HAP-1 (cell line): ENCODE measurements at places on chromosomes 2 and 18.

DNA sequence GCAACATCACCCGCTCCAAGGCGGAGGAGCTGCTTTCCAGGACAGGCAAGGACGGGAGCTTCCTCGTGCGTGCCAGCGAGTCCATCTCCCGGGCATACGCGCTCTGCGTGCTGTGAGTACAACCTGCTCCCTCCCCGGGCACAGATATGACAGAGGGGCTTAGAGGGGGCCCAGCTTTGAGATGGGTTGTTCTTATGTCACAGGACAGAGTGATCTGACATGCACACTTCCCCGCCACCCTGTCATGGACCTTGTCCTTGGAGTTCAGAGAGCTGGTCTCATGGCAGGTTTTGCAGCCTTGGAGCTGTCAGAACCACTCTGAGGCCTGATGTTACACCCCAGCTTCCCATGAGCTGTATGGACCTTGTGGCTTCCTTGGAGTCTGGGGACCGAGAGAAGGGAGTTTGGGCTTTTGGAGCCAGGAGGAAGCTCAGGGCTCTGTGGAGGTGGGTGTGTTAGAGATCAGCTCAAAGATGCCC, 398 bp downstream of the INPP5D start:
- DNase-seq = no peak

- no peak for DNase-seq
Observed at GRCh38 chr18:58515175-58515775, 113.6 kb downstream of the ALPK2 start.

DNA sequence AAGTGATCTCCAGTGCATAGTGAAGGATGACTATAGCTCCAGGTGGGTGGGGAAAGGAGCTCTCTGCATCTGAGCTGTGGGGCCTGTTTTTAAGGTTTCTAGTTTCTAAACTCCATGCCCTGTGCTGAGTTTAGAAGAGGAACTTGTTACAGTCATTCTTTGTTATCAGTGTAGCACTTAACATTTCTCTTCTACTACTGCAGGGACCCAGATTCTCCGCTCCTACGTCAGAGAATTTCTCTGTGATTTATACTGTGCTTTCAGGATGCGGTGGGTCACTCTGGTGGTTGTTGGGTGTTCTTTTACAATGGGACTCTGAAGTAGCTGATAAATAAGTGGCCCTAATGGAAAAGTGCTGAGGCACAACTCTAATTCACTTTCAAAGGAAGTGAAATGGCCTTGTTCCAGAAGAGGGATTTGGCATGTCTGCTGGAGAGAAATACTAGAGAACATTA, 122.0 kb downstream of the WDSUB1 start:
- DNase-seq = no peak

DNA sequence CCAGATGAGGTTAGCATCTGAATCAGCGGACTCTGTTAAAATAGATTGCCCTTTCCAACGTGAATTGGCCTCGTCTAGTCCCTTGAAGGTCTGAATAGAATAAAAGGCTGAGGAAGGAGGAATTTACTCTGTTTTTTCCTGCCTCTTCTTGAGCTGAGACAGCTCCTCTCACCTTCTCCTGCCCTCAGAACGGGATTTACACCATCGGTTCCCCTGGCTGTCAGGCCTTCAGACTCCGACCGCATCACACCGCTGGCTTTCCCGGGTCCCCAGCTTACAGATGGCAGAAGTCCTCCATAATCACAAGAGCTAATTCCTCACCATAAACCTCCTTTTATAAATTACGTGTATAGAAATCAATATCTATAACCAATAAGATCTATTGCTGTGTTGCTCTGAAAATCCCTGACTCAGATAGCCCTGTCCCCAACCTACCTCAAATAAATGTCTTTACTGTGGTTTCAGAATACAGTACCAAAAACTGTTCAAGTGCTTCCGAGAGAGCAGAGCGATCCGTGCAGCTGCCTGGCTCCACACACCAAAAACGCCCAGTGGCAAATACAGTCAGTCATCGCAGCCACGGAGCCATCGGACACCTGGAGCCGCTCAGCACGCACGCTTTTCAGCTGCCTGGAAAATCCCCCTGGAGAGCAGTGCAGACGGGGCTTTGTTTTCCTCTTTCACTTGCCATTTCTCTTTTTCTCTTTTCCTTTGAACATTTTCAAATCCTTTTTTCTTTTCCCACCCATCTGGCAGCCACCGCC, 196.9 kb downstream of the NRP2 start:
- DNase-seq = no peak

GRCh38 chr2:45105050-45105582, 95.9 kb upstream of the SIX2 start:
- DNase-seq = no peak

GRCh38 chr2:43328832-43329231, 102.4 kb upstream of the ZFP36L2 start:
- no peak for DNase-seq

- no peak for DNase-seq
Observed at GRCh38 chr2:95266781-95267430, 7.3 kb upstream of the PROM2 start.

DNA sequence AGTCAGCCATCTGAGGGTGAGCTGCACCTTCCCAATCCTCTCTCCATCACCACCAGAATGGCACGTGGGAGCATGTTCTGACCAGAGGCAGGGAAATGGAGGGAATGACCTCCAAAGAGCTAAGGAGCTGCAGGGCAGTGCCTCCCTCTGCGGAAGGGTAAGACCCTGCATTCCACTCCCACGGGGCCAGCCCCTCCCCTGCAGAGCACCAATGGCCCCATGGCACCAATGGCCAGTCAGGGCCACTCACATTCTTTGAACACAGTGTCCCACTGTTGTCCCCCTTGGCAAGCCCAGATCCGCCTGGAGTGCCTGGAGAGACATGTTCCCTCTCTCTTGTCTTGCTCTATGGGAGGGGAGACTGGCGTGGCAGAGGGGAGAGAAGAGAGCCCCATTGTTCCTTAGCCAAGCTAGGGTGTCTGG, 164.4 kb downstream of the TNS1 start:
- no peak for DNase-seq

DNA sequence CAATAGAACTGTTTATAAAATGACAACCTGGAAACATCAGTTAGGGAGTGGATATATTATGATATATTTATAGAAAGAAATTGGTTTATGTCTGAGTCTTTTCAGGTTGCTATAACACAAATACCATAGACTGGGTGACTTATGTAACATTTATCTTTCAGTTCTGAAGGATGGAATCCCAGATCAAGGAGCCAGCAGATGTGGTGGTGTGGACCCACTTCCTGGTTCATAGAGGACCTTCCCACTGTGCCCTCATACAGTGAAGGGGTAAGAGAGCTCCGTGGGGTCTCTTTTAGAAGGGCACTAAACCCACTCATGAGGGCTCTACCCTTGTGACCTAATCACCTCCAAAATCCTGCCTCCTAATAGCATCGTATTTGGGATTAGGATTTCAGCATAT, 86.7 kb downstream of the BCL2 start:
- DNase-seq = no peak

GRCh38 chr18:10453806-10454680, at the start of gene APCDD1:
Gene APCDD1 (plus strand): TSS chr18:10454635. CDS start chr18:10454982, 347 bp downstream.
- DNase-seq = peak; percentile 50

GRCh38 chr2:146496248-146496647, 1348.6 kb upstream of the ACVR2A start:
- DNase-seq = no peak

- no peak for DNase-seq
Observed at GRCh38 chr2:84886791-84887190, 5.9 kb upstream of the TRABD2A start.

DNA sequence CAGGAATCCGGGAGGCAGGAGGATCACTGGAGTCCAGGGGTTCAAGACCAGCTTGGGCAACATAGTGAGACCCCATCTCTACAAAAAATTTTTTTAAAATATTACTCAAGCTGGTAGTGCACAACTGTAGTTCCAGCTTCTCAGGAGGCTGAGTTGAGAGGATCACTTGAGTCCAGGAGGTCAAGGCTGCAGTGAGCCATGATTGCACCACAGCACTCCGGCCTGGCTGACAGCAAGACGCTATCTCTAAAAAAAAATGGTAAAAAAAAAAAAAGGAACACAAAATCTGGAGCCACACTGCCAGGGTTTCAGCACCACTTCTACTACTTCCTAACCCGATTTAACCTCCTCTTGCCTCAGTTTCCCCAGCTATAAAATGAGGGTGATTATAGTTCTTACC, 57.0 kb downstream of the STEAP3 start:
- DNase-seq = no peak

- no peak for DNase-seq
Observed at GRCh38 chr2:47208852-47209606, 53.9 kb upstream of the STPG4 start.

- DNase-seq = no peak
Observed at GRCh38 chr2:120770641-120771040, 35.0 kb downstream of the GLI2 start.

DNA sequence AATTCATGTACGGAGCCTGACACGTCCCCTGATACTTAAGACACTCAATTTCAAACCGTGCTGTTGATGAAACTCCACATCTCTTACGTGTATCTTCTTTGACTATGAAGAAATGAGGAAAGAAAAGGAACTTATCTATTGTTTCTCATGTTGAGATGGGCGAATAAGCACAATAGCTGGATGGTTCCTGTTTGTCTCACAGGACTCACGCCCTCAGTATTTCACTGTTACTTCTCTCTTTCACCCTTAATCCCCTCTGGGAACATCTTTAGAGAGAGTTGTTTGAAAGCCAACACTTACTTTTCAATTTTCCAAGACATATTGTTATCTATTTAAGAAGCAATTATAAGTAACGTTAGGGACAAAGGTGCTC, 99.8 kb downstream of the COPS8 start:
- DNase-seq = no peak

GRCh38 chr2:11967946-11968465, 221.6 kb downstream of the LPIN1 start:
- no peak for DNase-seq

DNA sequence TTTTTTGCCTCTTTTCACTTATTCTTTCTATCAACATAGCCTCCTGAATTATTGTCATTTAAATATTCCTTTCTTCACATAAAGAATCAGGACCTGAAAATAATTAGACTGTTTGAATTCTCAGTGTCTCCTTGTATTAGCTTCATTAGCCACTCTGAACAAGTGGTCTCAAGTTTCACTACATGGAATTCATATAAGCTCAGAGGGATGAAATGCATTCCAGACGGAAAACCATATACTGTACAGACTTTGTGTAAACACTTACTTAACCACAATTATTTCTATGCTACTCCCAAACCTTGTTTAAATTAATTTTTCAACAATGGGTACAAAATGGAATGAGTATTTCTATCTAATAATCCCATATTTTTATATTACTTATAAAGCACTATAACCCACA, 53.4 kb downstream of the CHN1 start:
- DNase-seq = no peak

- peak; percentile 82 for DNase-seq
Observed at GRCh38 chr2:64522843-64523428, 1.2 kb upstream of the AFTPH start.

DNA sequence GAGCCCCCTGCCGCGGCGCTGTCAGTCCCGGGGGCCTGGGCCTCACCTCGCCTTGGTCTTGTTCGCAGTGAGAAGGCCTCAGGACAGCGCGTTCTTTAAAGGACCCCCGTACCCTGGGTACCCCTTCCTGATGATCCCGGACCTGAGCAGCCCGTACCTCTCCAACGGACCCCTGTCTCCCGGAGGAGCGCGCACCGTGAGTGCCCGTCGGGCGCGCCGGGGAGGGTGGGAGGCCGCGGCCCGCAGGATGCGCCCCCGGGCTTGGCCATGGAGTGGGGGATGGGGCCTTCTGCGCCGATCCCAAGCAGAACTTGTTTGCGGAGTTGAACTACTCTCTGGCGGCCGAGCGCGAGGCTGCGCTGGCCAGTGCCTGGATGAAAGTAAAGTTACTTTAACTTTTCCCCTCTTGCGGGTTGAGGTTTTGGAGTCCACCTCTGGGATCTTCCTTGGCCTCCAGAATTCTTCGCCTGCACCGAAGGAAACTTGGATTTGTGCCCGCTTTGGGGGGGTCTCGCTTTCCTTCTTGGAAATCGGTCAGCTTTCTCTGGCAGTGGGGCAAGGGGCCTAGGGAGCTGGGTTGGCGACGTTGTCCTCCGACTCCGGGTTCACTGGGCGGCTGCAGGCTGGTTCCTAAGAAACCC, 1.2 kb downstream of the TCF7L1 start:
- peak; percentile 75 for DNase-seq

DNA sequence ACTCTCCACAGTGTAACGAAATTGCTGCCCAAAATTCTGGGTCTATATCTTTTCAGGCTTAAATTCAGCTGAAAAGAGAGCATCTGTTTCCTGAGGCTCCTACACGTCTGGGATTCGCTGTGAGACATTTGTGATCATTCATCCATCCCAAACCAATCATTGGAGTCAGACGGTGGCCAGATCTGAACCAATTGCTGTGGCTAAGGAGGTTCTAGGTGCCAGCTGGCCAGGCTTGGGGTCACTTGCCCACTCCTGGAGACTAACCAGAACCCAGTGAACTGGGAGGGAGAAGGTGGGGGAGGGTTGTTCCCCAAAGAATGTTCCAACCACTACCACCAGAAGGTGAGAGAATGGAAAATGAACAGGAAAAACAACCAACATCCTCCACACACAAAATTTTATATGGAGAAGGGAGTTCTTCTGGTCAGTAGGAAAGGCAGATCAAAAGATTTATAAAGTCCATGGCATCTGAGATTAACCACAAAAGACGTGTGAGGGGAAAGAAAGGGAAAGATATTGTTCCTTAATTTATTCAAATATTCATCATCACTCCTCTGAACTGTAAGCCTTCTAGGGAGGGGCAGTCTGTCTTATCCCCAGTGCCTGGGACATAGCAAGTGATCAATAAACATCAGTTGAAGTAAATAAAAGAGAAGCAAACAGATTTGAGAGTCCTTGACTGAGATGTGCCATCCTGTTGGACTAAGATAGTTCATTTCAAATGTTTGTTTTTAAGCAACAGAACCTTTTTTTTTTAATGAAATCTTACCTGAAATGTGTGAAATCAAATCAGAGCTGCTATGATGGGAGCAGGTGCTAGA, 3.0 kb upstream of the RTKN start:
- DNase-seq = no peak
